ENCODE measurements at places on chromosomes 5 and 9.

- no peak for DNase-seq
These were observed 862.1 kb downstream of the PTPRD start for GRCh38 chr9:9750719-9751118.

DNA sequence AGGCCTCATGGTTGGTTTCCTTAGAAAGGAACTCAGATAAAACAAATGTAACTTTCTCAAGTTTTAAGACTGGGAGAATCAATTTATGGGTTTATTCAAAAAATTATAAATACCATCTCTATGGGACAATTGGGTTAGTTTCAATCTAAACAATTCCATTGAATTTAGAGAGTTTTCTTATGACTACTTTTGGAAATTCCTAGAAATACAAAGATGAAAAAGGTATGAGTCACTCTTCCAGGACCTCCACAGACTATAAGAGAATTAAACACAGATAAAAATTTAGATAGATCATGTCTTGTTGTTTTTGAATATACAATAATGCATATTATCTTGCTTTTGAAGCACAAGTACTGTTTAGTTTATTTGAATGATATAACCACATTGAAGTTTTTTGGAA lies 188.7 kb downstream of the CHSY3 start:
- DNase-seq, result no peak

DNA sequence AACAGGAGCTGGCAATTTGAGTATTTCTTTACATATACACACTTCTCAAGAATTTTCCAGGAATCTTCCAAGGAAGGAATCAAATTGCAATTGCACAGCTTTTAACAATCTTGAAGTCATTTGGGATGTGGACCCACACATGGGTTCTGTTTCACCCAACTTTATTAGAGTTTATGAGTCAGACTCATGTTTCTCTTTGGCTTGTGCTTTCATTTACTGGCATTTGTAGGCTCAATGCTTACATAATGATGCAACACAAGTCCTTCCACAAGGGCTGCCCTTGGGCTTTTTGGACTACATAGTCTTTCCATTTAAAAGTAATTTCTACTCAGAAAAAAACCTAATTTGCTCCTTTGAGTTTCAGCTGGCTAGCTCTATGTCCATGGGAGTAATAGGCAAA lies 4.6 kb upstream of the CDC37L1 start:
- no peak for DNase-seq

DNA sequence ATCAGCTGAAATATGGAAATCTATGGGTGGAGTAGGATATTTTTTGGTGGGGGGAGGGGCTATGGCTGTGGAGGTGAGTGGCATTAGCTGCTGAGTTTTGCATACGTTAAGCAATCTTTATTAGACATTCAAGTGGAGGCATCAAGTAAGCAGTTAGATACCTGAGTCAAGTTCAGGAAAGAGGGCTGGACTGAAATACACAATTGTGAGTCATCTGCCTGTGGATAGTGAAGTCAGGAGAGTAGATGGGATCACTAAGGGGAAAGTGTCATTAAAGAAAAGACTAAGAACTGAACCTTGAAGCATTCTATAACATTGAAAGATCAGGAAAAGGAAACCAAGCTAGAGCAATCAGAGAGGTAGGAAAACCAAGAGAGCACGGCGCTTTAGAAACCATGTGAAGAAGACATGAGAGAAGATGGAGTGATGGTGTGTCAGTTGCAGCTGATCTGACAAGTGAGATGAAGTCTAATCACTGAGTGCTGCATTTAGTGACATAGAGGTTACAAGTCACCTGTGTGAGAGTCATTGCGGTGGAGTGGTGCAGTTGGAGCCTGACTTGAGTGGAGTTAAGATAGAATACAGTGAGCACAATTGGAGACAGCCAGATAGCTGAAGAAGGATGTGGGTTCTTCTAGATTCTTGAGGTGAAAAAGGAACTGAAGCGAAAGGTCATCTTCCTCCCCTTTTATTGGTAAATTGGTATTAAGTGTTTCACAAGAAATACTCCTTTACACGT lies 88.7 kb downstream of the PIP5K1B start:
- no peak for DNase-seq

DNA sequence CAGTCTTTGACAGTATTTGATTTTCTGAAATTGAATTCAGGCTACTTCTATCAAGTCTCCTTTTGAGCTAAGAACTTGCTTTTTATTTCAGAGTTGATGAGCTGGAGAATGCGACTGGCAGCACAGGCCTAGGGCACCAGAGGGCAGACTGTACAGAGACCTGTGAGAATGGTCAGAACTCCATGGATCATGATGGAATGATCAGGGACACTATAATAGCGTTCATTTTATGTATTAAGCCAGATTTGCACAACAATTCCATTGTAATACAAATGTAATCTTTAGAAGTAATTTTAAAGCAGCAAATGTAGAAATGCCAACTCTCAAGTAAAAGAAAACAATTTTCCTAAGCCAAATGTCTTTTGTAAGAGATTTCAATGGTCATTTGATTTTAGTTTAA lies 902.4 kb downstream of the NR2F1-AS1 start:
- no peak for DNase-seq

GRCh38 chr5:129223178-129223577 lies 128.6 kb downstream of the ISOC1 start:
- no peak for DNase-seq

DNA sequence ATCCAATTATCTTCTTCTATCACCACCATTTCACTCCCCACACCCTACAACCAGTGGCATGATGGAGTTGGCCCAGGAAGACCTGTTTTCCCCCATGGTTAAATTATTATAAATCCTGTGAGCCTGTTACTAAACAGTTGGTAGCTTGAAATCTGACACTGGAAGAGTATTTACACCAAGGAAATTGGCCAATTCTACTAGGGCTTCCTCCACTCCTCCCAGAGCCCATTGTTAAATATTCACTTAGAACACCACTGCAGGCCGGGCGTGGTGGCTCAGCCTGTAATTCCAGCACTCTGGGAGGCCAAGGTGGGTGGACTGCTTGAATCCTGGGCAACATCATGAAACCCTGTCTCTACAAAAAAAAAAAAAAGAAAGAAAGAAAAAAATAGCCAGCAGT lies 32.4 kb upstream of the CKS2 start:
- DNase-seq, result no peak

Data from stimulated activated CD8-positive, alpha-beta memory T cell treated with anti-CD3 and anti-CD28 coated beads, Interleukin-15, amount 100 ng/mL, for 4 hours (primary cell).